ENCODE measurements at places on chromosomes 12 and 14.

DNA sequence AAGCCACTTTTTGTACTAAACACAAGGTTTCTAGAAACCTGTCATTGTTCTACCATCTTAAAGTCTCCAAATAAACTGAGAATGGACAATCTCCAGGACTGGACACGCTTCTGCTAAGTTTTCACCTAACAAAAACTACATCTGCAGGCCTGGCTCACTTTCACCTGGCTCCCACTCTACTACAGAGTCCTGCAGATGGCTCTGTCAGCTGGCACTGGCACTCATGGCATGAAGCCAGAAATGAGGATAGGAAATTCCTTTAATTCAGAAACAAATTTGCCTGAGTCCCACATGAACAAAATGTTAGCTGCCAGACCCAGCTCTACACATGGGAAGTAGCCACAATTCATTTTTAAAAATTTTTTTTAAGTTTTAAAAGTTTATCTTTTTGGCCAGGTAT lies 42.1 kb downstream of the STXBP6 start:
- DNase-seq, result no peak

DNA sequence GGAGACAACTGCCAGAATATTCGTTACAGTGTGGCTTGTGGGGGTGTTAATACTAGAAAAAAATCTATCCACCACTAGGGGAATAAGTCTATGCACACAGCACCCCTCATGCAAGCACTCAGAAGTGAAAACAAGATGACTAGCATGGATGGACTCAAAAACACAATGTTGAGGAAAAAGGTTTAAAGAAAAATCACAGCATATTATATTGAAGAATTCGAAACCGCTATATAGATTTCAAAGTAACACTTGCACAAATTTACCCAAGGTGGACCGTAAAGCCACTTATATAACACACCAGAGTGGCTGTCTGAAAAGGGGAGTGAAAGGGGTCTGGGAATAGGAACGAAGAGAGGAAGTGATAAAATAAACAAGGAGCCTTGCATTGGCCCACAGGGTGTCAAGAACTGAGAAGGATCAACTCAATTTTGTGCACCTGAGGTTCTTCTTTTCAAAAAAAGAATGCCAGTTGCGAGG lies 544 bp downstream of the ABCD4 start:
- no peak for DNase-seq

GRCh38 chr14:52443506-52443905 lies 108.8 kb downstream of the TXNDC16 start:
- no peak for DNase-seq

DNA sequence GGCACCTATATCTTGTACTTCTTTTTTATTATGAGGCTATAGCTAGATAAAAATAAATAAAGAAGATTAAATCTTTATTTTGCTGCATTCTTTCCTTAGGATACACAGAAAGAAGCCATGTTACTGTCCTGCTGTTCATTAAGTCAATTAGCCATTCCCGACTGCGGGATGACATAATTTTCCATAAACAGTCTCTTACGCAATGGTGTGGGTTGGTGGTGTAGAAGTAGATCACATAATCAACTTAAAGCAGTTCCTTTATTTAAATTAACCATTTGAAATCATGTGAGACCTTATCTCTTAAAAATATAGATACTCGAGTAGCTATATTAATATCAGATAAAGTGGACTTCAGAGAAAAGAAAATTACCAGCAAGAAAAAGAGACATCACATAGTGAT lies 40.2 kb downstream of the TAOK3 start:
- DNase-seq, result no peak

DNA sequence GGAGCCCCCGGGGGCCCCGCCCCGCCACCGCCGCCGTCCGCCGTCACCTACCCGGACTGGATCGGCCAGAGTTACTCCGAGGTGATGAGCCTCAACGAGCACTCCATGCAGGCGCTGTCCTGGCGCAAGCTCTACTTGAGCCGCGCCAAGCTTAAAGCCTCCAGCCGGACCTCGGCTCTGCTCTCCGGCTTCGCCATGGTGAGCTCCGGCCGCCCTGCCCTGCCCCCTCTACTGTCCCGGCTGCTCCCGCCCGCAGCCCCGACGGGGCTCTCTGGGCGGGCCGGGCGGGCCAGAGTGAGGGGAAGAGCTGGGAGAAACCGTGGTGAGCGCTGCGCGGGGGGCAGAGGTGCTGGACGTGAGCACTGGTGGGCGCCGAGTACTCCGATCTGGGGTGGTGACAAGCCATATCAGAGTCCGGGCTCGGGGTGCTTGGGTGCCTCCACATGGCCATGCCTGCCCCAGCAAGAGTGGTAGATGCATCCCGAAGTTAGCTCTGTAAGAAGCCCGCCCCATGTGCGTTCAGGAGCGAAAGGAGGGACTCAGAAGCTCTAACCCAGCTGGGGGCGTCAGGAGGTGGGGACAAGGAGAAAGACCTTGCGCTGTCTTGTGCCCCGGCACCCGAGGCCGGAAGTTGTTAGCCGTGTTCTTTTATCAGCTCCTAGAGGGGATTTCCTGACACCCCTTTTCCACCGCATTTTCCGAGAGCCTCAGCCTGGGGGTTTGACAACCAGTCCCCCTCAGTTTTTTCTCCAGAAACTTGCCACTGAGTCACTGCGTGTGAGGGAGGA lies 717 bp downstream of the ORAI1 start:
- peak; percentile 41 for DNase-seq

GRCh38 chr12:72747111-72747849 lies 475.1 kb downstream of the TRHDE start:
- DNase-seq, result no peak

DNA sequence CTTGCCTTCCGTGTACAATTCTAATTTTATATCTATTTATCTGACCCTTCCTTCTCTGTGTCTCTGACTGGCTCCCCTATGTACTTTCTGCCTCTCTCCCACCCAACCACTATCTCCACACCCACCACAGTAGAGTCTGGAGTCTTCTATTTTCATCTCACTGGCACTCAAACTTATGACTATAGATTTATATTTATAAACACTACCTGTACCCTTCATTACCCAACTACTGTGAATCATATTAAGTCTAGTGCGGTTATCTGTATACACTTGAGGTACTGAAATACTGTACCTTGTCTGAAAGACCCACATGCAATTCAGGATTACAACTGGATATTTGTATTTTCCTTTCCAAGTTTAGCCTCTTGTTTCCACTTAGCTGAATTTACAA lies 36.1 kb downstream of the ATP2B1 start:
- DNase-seq, result no peak

DNA sequence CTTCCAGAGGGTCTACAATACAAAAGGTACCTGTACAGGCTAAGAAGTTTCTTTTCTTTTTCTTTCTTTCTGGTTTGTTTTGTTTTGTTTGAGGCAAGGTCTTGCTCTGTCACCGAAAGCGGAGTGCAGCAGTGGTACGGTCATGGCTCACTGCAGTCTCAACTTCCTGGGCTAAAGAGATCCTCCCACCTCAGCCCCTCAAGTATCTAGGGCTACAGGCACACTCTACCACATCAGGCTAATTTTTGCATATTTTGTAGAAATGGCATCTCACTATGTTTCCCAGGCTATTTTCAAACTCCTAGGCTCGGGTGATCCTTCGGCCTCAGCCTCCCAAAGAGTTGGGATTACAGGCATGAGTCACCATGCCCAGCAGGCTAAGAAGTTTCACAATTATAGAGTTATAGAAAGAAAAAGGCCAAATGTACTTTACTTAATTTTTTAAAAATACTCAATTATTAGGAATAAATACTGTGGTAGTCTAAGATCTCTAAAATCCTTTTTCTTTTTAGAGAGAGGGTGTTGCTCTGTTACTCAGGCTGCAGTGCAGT lies 3.0 kb upstream of the PIGH start:
- DNase-seq, result no peak

GRCh38 chr12:49030119-49030518 lies 11.5 kb upstream of the PRKAG1 start:
- no peak for DNase-seq

GRCh38 chr12:96400631-96401075 lies 414 bp upstream of the CDK17 start:
- DNase-seq, result no peak

DNA sequence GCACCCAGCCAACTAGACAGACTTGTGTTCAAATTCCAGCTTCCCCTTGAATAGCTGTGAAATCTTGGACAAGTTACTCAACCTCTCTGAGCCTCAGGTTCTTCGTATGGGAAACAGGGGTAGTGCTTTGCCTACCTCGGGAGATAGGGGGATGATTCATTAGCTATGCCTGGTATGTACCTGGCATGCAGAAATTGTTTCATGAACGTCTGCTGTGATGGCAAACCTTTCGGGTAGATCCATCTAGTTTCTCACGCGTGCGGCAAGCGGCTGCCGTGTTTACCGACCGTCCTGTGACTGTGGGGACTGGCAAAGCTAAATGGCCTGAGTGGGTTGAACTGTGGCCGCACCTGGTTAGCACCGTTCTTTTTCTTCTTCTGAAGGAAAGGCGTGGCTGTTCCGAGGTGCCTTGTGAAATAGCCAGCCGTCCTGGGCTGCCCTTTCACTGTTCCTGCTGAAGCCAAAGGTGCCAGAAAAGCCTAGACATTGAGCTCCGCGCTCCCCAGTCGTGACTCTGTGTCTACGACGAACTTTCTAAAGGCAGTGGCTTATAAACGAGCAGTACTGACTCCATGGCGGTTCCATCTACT lies 40.6 kb upstream of the MED13L start:
- no peak for DNase-seq

- no peak for DNase-seq
Measured at GRCh38 chr12:31796270-31796951, 67.6 kb upstream of the AMN1 start.

GRCh38 chr14:33070475-33070874 lies 131.8 kb downstream of the NPAS3 start:
- DNase-seq, result no peak

- no peak for DNase-seq
Measured at GRCh38 chr12:92034083-92034482, 111.6 kb downstream of the BTG1 start.

GRCh38 chr14:90836692-90837063 lies 20.4 kb upstream of the TTC7B start:
- DNase-seq, result no peak

- DNase-seq, result no peak
Measured at GRCh38 chr14:32697704-32698103, 241.0 kb upstream of the NPAS3 start.

DNA sequence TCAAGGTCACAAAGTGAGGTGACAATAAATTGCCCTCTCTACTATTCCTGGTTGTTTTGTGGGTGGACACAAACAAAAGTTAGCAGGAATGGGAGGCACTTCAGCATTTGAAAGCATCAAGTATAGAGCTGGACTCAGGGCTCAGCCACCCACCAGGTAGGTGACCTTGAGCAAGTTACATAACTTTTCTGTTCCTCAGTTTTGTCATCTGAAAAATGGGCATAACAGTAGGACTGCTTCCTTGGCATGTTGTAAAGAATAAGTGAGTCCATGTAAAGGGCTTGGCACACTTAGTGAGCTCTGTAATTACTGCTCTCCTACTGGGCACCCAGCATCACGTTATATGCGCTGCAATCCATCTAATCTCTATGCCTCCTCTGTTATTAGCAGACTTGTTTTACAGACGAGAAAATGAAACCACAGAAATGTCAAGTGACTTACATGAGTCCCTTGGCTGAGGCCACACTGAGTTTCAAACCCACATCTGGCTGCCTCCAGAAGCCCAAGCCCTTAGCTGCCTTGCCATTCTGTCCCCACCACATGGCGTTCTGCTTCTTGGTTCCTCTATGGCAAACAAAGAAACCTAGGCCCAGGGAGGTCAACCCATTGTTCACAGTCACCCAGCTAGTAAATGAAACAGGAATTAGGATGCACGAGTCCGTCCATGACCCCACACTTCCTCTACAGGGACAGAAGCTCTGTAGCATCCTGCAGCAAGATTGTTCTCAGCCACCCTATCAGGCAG lies 63.2 kb upstream of the SLC24A4 start:
- DNase-seq, result no peak

- no peak for DNase-seq
Measured at GRCh38 chr12:18153826-18154225, 63.8 kb upstream of the RERGL start.

- DNase-seq, result no peak
Measured at GRCh38 chr12:49111206-49111605, 559 bp upstream of the LMBR1L start.

GRCh38 chr12:64273527-64274403 lies 51.7 kb upstream of the KICS2 start:
- no peak for DNase-seq

GRCh38 chr12:94909663-94910062 lies 93.8 kb downstream of the NDUFA12 start:
- DNase-seq, result no peak

GRCh38 chr12:105168006-105168405 lies 60.5 kb downstream of the WASHC4 start:
- DNase-seq, result no peak

DNA sequence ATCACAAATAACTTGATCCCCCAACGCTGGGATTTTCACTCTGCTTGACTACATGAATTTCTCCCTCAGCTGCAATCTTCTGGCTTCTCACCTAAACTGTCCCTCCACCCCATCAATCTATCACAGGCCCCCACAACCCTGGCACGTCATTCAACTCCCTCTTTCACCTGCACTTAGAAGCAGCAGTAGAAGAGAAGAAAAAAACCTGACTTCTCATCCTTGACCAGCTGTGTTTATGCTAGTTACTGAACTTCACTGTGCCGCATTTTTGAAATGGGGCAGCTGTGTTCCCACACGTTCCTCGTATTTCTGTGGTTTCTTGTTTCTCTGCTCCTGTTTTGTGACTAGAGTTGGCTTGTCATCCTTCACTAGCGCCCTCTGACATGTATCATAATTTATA lies 35.0 kb downstream of the ITPR2 start:
- no peak for DNase-seq

- DNase-seq, result no peak
Measured at GRCh38 chr14:73696466-73697400, 17.5 kb downstream of the PNMA1 start.

GRCh38 chr14:102058961-102059360 lies 27.9 kb downstream of the HSP90AA1 start:
- DNase-seq, result no peak

GRCh38 chr12:6792522-6793201 lies 3.3 kb downstream of the CD4 start:
- DNase-seq, result no peak

DNA sequence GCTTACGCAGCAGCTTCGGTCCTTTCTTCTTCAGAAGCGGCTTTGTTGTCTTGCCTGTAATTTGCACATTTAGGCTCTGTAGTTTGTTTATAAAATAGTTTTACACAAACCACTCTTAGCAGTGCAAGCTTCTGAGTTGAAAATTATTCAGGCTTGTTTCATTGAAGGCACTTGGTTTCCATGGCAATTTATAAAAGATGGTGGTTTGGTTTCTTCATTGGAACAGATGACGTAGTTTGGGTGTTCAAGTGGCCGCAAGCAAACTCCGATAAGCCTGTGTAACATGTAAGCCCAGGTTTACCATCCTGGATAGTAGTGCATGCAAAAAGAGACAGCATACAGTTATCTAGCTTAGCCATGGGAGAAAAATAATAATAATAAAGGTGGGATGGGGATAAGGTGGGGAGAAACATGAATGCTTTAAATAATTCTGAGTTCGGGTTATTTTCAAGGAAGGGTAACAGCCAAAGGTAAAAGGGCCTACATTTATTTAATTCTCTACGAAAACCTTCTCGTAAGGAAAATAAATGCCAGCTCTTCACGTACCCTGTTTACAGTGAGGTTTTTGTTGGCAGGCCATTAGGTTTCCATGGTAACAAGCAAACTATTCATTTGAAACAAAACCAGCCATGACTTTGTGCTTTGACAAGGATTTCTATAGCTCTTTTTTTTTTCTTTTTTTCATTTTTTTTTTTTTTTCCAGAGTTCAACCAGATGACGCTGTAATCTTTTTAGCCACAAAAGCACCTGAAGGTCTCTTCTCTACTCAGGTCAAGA lies 189.6 kb upstream of the RPL10L start:
- DNase-seq, result no peak

Measured in activated CD4-positive, CD25-positive, alpha-beta regulatory T cell (primary cell).